ENCODE measurements at places on chromosomes 12 and 14.

- H3K4me3 ChIP-seq = no peak overlapping the region
- peak; percentile 44 for DNase-seq
- H3K27me3 ChIP-seq = no peaks in the 10 kb centered on the region
- H3K36me3 ChIP-seq = no peaks in the 10 kb centered on the region
- no peak overlapping the region for H3K27ac ChIP-seq
These were observed 82.4 kb downstream of the SLC5A8 start for GRCh38 chr12:101127521-101128219.

DNA sequence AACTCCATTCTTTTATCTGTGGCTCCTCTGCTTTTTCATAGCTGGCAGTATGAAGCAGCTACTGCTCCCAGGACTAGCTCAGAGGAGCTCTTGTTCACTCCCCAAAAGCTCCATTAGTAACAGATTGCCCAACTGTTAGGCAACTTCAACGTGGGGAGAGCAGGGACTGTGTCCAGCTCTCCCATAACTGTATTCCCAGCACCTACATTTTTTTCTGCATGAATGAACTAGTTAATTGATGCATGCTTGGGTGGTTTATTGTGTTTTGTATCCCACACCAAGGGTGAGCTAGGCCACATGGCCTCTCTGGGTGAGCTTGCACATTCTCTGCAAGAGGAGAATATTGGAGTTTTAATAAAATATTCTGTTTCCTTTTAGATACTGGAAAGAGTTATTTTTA lies 15.2 kb downstream of the STON2 start:
- peak overlapping the region; percentile 16 for H3K27ac ChIP-seq
- H3K36me3 ChIP-seq = no peaks in the 10 kb centered on the region
- H3K27me3 ChIP-seq = no peaks in the 10 kb centered on the region
- DNase-seq = peak; percentile 61

DNA sequence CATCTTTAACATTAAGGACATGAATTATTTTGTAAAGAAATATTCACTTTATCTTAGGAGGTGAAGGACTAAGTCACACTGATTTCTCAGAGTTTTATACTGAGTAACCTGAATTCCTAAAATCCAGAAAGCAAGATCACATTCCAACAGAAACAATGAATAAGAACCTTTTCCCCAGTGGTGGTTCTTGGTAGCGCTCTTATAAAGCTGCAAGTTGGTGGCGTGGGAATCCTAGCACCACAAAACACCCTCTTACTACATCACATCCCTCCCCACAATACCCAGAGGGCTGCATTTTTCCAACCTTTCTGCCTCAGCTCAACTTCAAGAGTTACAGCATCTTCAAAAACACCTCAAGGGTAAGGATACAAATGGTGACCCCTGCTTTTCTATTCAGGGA lies 44.0 kb upstream of the SMUG1 start:
- no peaks in the 10 kb centered on the region for H3K4me1 ChIP-seq
- H3K27ac ChIP-seq = no peak overlapping the region
- H3K36me3 ChIP-seq = no peaks in the 10 kb centered on the region
- no peaks in the 10 kb centered on the region for H3K27me3 ChIP-seq
- no peak for DNase-seq

GRCh38 chr12:10212739-10213131 lies at the start of gene GABARAPL1:
GABARAPL1 (plus strand) TSS chr12:10212877; CDS start chr12:10213130, 253 bp downstream.
- H3K36me3 ChIP-seq = no peaks in the 10 kb centered on the region
- DNase-seq = peak; percentile 85
- H3K27ac ChIP-seq = peak within 1 kb of the TSS; percentile 99

DNA sequence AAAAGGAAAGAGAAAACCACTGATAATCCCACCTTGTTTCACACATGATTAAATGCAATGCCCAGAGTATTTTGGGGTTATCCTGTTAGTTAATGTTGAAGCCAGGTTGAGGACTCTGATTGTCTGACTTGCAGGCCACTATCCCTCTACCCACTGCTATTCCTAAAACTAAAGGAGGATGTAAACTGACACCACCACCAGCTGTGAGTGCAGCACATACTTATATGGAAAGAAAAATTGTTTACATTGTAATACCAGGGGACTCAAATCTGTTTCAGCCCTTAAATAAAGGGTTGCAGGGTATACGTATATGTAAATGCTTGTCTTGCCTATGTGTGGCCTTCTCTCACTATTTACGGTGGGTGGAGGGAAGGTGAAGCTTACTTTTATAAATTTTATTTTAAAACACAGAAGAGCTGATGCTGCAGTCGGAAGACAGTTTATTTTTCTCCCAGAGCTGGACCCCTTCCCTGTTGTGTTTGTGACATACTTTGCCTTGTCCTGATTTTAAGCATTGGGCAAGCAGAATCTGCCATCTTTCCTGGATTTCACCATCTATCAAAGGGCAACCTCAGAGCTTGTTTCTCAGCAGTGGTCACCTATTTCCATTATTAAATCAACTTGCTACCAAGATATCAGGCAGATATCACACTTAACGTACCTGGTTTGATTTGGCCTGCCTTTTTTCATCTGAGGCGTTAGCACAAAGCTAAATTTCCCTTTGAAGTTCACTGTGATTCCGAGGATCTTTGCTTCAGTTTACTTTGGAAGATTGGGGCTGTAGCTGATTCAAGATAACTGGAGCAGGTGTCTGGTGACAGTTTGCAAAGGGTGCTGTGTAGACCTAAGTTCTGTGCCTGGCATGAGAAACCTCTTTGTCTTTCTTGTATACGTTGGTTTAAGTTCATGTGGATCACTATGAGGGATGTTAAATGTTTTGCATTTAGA lies 25.2 kb downstream of the DAAM1 start:
- H3K27ac ChIP-seq = no peak overlapping the region
- H3K36me3 ChIP-seq = no peaks in the 10 kb centered on the region
- peaks cover 7% of the 10 kb centered on the region for H3K4me1 ChIP-seq
- H3K27me3 ChIP-seq = no peaks in the 10 kb centered on the region
- no peak overlapping the region for H3K4me3 ChIP-seq

GRCh38 chr12:51307655-51308593 lies 16.1 kb downstream of the BIN2 start:
- H3K27me3 ChIP-seq = no peaks in the 10 kb centered on the region
- no peak overlapping the region for H3K27ac ChIP-seq
- no peak overlapping the region for H3K4me3 ChIP-seq
- H3K4me1 ChIP-seq = no peaks in the 10 kb centered on the region

DNA sequence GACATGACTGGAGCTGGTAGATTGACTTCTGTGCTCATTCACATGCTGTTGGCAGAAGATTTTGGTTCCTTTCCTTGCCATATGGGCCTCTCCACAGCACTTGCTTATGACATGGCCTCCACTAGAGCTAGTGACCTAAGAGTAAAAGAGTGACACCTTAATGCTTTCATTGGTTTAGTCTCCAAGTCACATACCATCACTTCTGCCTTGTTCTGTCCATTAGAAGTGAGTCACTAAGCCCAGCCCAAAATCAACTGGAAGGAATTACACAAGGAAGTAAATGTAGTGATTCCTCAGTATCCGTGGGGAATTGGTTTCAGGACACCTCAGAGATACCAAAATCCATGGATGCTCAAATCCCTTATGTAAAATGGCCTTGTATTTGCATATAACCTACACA lies 81.3 kb downstream of the PPHLN1 start:
- H3K36me3 ChIP-seq = no peaks in the 10 kb centered on the region
- no peak overlapping the region for H3K27ac ChIP-seq
- H3K4me1 ChIP-seq = no peaks in the 10 kb centered on the region

DNA sequence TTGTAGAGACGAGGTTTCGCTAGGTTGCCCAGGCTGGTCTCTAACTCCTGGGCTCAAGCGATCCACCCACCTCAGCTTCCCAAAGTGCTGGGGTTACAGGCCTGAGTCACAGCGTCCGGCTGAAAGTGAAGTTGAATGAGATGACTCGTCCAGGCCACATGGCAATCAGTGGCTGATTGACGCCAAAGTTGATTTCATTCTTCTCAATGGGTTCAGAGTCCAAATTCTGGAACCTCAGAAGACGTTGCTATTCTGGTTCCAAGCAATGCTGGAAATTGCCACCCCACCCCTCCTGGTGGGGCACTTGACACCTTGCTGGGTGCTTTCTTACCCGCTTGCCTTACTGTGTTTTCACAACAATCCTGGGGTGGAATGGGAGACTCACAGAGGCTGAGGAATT lies 14.9 kb downstream of the ABCB9 start:
- H3K36me3 ChIP-seq = no peaks in the 10 kb centered on the region
- peaks cover 4% of the 10 kb centered on the region for H3K4me1 ChIP-seq
- no peaks in the 10 kb centered on the region for H3K27me3 ChIP-seq
- no peak overlapping the region for H3K27ac ChIP-seq

GRCh38 chr12:16103851-16104250 lies 173.6 kb downstream of the SLC15A5 start:
- no peaks in the 10 kb centered on the region for H3K4me1 ChIP-seq
- no peaks in the 10 kb centered on the region for H3K27me3 ChIP-seq
- no peaks in the 10 kb centered on the region for H3K36me3 ChIP-seq
- H3K27ac ChIP-seq = no peak overlapping the region
- no peak for DNase-seq
- no peak overlapping the region for H3K4me3 ChIP-seq

DNA sequence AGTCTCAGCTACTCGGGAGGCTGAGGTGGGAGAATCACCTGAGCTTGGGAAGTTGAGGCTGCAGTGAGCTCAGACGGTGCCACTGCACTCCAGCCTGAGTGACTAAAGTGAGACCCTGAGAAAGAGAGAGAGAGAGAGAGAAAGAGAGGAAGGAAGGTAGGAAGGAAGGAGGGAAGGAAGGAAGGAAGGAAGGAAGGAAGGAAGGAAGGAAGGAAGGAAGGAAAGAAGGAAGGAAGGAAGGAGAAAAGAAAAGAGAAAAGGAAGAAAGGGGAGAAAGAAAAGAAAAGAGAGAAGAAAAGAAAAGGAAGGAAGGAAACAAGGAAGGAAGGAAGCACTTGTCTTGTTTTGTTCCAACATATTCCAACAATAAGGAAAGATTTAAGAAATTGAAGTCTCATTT lies 7.8 kb downstream of the PRKD1 start:
- no peak overlapping the region for H3K4me3 ChIP-seq
- DNase-seq = no peak
- no peak overlapping the region for H3K27ac ChIP-seq
- H3K27me3 ChIP-seq = no peaks in the 10 kb centered on the region
- H3K4me1 ChIP-seq = no peaks in the 10 kb centered on the region
- H3K36me3 ChIP-seq = no peaks in the 10 kb centered on the region

DNA sequence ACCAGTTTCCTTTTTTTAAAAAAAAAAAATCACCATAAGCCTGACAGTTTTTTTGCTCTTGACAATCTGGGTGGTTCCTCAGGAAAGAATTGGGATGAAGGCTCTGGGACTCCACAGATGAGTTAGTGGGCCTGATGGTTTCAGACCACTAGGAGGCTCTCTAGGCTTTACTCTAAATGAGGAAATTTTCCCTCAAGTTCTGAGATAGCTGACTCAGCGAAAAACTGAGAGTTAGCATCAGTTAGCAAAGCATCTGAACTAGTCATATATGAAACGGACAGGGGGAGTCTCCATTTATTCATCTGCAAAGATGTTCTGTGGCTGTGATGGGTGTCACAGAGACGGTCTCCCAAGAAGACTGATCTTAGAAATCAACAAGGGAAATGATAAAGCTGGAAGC lies 314.3 kb upstream of the OR4E1 start:
- H3K36me3 ChIP-seq = no peaks in the 10 kb centered on the region
- no peak overlapping the region for H3K4me3 ChIP-seq
- DNase-seq = no peak

DNA sequence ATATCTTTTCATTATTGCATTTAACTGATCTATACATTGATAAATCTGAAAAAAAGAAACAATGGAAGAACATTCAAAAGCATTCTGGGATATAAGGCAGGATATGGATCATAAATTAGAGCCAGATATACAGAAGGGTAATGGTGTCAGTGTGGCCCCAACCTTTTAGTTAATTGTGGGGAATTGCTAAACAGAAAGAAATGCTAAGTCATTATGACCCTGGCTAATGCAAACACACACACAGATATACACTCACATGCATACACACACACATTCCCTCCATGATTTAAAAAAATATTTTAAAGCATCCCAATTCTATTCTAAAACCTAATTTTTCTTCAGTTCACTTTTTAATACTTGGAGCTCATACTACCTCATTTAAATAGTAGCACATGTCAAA lies 404.5 kb downstream of the BCAT1 start:
- no peak overlapping the region for H3K4me3 ChIP-seq
- no peaks in the 10 kb centered on the region for H3K36me3 ChIP-seq
- no peaks in the 10 kb centered on the region for H3K4me1 ChIP-seq
- DNase-seq = no peak
- H3K27me3 ChIP-seq = no peaks in the 10 kb centered on the region
